Right hindlimb (tissue), 1 donor: ENCODE measurements at places on chromosomes 4 and X.

- DNase-seq: no peak
These were observed 182.5 kb upstream of the TBL1X start for GRCh38 chrX:9282325-9282724.

GRCh38 chr4:126799416-126799815 is 833.3 kb upstream of the INTU start:
- DNase-seq: peak; percentile 33

DNA sequence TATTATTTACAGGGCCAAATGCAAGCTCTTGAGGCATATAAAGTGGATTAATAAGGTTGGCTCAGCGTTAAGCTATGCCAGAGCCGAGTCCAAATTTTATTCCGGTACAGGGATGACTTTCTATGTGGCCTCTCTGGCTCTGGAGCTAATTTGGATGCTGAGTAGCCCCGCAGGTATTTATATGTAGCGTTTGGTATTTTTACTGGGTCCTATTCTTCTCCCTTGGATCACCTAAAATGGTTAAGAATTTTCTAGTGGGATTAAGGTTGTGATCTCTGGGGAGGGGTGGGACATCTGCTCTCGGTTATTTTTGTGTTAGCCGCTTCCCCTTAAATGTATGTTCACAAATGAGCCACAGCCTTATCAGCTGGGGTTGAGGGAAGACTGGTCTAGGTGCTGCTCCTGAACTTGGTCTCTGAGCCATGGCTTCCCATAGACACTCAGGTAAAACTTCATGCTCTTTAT is 49.4 kb downstream of the FHL1 start:
- DNase-seq: no peak

- DNase-seq: no peak
These were observed 8.0 kb downstream of the IBSP start for GRCh38 chr4:87807402-87807801.

- no peak for DNase-seq
These were observed 74.8 kb upstream of the POF1B start for GRCh38 chrX:85454295-85454694.

GRCh38 chrX:47562615-47563243 is 1.7 kb downstream of the ARAF start:
- peak; percentile 30 for DNase-seq

GRCh38 chr4:21181716-21182115 is 481.5 kb downstream of the PACRGL start:
- DNase-seq: no peak

DNA sequence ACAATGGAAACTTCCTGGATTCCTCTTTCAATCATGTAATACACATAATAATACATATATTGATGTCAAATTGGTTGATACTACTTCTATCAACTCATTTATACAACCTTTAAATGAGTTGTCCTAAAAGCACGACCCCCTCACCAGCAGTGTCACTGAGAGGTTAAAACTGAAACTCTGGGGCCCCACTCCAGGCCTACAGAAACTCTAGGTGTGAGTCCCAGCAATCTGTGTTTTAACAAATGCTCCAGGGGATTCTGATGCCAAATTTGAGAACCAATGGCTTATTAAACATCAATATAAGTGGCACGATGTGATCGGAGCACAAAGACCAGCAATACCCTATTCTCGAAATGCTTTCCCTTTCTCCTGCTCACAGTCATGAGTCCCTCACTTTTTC is 47.9 kb downstream of the ATP8A1 start:
- no peak for DNase-seq

DNA sequence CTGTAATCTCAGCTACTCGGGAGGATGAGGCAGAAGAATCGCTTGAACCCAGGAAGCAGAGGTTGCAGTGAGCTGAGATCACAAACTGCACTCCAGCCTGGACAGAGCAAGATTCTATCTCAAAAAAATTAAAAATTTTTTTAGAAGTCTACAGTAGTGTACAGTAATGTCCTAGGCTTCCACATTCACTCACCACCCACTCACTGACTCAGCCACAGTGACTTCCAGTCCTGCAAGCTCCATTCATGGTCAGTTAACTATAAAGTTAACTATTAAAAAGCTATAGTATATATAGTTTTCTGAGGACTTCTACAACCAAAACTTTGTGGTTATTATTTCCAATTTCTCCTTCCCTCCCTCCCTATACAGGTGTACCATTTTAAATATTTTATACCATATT is 34.7 kb upstream of the NEUROG2 start:
- DNase-seq: no peak

- DNase-seq: no peak
These were observed 26.5 kb downstream of the HCCS start for GRCh38 chrX:11137543-11138139.

DNA sequence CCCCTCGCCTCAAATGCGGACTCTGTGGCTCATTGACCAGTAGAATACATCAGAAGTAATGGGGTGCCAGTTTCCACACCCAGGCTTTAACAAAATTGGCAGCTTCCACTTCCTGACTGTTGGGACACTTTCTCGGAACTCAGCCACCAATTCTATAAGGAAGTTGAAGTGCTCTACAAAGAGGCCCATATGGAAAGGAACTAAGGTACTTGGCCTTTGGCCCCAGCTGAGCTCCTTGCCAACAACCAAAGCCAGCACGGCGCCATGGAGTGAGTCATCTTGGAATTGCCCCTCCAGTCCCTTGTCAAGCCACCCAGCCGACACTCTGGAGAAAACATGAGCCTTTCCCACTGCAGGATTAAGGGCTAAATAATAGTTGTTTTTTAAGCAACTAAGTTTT is 262.2 kb upstream of the INTU start:
- DNase-seq: peak; percentile 32

- no peak for DNase-seq
These were observed 263.0 kb upstream of the RPS6KA3 start for GRCh38 chrX:20529711-20530110.

GRCh38 chrX:69289046-69289792 is 124.0 kb upstream of the PJA1 start:
- peak; percentile 45 for DNase-seq

GRCh38 chr4:40040908-40041307 is 15.7 kb upstream of the N4BP2 start:
- DNase-seq: no peak

DNA sequence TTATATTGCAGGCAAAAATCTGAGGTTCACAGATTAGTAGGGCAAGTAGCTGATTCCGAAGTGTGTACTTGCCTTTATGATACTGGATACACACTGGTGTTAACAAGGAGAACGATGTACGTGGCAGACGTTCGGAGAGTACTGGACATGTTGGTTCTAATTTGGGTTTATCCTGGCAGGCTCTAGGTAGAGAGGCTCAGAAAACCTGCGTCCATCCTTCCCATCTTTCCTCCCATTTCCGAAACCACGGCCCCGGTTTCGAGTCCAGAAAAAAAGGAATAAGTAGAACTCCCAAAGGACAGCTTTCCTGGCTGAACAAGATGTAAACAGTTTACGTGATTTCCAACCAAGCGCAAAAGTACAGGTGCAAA is 351 bp upstream of the SLC30A9 start:
- no peak for DNase-seq

- peak; percentile 47 for DNase-seq
These were observed 112.2 kb downstream of the DHX15 start for GRCh38 chr4:24472161-24472510.

GRCh38 chr4:182286035-182286434 is 42.8 kb downstream of the TENM3 start:
- DNase-seq: no peak

DNA sequence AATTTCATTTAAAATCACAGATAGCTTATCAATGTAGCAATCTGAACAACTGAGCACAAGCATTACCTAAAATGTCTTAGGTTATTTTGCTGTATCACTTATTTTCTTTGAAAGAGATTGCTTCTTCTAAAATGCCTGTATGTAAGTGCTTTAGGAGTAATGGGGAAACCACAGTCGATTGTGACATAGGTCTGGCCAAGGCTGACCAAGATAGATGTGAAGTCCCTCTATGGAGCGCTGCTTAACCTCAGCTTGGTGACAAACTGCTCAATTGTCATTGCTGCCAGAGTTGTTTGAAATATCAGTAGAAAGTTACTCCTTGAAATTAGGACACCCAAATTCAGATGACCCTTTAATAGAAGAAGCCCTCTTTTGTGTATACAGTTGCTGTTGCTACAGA is 401.9 kb upstream of the NDST4 start:
- no peak for DNase-seq

DNA sequence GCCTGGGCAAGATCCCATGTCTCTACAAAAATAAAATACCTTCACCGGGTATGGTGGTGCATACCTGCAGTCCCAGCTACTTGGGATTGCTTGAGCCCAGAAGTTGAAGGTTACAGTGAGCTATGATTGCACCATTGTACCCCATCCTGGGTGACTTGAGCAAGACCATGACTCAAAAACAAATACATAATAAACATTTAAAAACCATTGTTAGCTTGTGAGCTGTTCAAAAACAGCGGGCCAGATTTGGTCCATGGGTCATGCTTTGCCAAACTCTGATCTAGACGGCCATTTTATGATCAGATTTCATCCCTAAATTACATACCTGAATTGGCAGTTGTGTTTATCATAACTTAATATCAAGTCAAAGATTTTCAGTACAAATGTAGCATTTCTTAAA is 76.0 kb upstream of the GPM6B start:
- no peak for DNase-seq

DNA sequence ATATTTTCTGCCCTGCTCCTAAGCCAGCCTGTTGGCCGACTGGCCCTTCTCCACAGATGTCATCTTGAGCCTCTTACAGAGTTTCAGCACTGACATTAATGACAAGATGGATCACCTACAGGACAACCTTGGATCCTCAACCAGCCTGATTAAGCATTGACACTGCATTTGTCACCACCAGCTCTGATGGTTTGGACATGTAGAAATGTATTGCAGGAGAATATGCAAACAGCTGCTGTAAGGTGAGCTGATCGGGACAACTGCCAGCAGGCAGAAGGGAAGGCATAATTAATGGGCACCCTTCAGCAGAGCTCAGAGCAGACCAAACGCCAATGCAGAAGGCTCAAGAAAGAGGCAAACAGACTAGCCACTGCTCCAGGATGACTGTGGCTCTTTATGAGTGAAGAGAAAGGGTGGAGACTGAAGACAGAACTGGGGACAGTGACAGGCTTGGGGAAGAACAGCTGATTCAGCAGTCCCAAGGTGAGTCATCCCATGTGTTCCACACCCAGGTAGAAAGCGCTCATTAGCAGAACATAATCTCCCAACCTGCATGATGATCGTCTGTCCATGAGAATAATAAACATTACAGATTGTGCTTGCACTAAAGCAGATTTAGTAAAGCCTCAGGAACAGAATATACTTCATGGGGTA is 6.7 kb downstream of the CORIN start:
- DNase-seq: no peak

GRCh38 chr4:120692964-120693363 is 229.6 kb downstream of the PRDM5 start:
- DNase-seq: no peak

DNA sequence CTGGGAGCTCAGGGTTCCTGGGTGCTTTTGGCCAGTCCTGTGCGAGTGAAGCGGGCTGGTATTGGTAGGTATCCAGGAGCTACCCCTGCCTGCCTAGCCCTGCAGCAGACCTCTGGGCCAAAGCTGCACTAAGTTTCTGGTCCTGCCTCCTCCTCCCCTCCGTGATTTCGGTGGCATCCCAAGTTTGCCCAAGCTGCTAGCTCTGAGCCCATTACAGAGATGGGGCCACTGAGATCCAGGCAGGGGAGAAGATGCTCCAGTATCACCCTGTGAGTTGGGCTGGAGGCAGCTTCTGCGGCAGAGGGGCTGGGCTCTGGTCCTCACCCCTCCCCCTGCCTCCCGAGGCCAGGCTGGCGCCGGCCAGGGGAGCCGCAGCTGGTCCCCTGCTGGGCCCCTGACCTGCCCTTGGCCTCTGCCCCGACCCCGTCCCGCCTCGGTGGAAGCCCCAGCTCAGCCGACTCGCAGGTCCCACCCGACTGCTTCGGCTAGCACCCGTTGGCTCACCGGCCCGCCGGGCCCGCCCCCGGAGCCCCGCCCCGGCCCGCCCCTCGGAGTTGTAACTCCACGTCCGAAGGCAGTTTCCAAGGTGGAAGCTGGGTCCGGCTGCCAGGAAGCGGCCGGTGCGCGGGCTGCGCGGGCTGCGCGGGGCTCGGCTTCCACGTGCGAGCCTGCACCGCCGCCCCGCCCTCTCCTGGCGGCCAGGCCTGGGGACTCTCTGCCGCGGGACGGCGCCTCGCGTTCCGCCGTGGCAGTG is at the start of gene DUSP9:
TSS of gene DUSP9 (plus strand) at position 584 of the 754 bp plus-strand sequence. CDS start 751 bp downstream, outside the sequence.
- peak; percentile 47 for DNase-seq

- peak; percentile 57 for DNase-seq
These were observed 143.5 kb upstream of the GALNT7 start for GRCh38 chr4:173025131-173025530.

GRCh38 chrX:129824620-129825019 is 19.1 kb downstream of the ZDHHC9 start:
- no peak for DNase-seq

- DNase-seq: no peak
These were observed 53.9 kb upstream of the MMAA start for GRCh38 chr4:145565328-145565727.

DNA sequence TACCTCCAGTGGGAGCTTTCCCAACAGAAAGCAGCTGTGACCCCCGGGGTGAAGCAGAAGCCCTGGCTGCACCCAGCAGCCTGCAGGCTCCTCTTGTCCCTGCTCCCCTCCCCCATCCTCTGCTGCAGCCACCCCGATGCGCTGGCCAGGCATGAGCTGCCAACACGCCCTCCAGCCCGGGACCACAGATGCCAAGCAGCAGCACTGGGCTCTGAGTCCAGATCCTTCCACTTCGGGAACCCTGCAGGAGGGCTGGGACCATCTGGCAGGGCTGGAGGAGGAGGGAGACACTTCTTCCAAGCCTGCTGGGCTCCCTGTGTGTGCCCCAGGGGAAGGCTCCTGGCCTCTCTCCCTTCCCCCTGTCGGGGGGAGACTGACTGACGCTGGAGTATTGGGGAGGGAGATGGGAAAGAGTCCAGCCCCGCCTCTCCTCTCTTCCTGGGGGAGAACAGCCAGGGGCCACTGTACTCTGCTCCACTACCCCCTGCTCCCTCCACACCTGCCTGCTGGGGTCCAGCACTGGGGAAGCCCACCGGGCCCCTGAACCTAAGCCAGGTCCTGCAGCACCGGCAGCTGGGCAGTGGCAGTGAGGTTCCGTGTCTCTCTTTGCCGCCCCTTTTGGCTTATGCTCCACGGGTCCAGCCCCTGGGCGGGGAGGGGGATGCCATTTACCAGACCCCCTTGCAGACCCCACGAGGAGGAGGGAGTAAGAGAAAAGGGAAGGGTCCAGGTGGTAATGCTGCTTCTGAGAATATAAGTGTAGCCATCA is 55.7 kb downstream of the PPP2R2C start:
- DNase-seq: no peak

- no peak for DNase-seq
These were observed 13.4 kb downstream of the TBC1D9 start for GRCh38 chr4:140742838-140743193.

- no peak for DNase-seq
These were observed 12.8 kb downstream of the SCD5 start for GRCh38 chr4:82785611-82786400.
